ENCODE measurements at places on chromosomes 11 and 22.

DNA sequence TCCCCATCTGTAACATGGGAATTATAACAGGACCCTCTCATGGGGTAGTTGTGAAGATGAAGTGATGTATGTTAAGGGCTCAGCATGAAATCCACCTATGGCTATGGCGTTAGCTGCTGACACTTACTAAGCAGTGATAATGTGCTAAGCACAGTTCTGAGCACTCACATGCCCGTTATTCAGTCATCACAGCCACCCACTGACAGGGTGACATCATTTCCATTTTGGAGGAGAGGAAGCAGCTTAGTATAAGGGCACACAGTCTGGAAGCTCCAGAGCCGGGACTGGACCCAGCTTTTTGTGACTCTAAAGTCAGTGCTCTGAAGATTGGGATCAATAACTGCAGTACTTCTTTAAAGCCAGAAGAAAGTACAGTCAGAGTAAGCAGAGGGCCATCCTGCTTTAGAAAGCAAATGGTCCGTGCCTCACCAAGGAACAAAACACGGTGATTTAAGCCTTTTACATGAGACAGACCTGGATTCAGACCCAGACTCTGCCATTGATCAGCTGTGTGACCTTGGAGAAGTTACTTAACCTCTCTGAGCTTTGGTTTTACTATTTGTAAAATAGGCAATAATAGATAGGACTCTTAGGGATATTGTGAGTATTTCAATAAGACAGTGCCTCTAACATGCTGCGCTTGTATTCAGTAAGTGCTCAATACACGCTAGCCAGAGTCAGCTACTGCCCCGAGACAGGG lies 61.5 kb downstream of the SGSM1 start:
- DNase-seq: no peak

DNA sequence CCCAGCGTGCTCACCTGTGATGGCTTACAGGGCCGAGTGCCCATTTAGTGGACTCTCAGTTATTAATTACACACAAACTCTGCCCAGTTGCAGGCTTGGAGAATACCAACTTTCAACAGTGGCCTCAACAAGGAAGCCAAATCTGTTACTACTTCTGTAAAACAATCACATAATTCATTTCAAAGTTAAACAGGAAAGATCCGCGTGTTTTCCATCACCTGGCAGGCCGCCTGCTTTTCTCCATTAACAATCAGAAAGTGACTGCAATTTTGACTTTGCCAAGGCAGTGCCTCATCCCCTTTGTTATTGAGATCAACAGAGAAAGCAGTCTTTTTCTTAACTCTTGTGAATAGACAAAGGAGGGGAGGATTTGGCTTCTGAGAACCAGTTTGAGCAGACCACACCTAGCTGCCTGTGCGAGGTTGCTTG lies 77.7 kb downstream of the BARX2 start:
- DNase-seq: no peak

DNA sequence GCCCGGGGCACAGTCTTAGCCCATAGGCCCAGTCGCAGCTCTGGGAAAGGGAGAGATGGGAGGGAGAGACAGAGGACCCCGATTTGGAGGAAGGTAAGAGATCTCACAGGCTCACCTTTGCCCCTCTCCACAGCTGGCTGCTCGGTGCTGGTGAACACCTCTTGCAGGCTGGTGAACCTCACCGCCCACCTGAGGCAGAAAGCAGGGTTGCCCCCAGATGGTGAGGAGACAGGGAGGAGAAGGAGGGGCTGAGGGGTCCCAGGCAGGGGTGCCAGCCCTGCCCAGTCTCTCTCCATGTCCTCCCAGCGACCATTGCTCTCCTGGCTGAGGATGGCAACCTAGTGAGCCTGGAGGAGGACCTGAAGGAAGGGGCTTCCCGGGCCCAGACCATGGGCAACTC lies 1.2 kb downstream of the C22orf15 start:
- no peak for DNase-seq

GRCh38 chr11:100680070-100680469 lies 7.0 kb upstream of the ARHGAP42 start:
- no peak for DNase-seq

- no peak for DNase-seq
Measured at GRCh38 chr11:88535916-88536547, 198.5 kb upstream of the CTSC start.

DNA sequence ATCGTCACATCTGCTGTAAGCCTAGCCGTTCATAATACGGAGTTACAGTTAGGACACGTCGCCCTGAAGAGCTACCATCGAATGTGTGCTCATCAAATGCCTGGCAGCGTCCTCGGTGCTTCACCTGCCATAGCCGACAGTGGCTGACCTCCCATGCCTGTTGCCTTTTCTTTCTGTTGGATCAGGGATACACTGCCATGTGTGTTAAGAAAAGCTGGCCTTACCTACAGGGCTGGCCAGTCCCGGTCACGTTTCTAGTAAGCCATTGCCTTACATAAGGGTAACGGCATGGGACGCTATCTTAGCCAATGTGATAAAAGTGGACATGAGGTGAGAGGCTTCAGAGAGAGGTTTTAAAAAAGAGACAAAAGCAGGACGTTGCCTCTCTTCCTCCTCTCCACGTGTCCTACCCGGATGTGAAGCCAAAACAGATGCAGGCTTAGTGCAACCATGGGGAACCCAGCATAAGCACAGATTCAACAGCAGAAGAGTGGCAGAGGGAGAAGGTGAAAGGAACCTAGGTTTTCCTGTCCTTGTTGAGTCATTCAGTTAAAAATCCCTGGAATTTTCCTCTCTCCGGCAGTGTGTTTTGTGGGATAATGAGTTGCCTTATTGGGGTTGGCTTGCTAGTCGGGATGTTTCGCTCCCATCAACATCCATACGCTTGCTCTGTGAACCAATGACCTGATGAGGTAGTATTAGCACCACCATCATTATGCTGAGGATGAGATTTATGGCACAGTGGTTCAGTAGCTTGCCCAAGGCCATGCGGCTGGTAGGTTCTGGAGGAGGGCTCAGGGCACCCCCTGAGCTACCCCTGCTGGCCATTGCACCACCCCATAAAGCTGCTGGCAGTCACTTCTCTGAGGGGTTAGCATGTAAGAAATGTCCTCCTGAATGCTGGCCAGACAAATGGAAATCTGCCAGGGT lies 67.4 kb upstream of the B3GAT1 start:
- DNase-seq: no peak
